ENCODE measurements at places on chromosomes 1 and 21.
A peak's percentile ranks its signal among the peaks of the same experiment; 100 is the strongest.

DNA sequence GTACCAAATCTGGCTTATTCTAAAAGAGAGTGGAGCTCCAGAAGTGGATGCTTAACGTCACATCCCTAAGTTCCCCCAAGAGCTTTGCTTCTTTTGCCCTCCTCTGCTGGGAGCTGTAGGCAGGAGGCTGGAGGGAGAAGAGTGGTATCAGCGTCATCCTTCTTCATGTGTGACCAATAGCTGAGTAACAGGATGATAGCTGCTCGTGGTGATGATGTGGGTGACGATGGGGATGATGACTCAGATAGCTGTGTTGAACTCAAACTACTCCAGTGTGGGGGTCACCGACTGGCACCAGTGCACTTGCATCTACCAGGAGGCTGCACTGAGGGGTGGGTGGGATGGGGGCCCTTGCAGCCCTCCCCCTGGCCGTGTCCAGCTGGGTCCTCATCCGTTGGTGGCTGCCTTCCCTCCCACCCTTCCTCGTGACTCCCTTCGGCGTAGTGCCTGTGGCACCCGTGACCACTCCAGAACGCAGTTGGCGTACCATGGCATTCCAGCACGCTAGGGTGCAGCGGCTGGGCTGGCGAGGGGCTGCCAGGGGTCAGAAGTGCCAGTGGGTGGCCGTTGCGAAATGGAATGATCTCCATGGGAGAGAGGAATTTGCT, 1.1 kb downstream of the IGFN1 start:
- DNase-seq = peak; percentile 6

GRCh38 chr1:22090867-22091266, 38.4 kb downstream of the CDC42 start:
- no peak for DNase-seq

DNA sequence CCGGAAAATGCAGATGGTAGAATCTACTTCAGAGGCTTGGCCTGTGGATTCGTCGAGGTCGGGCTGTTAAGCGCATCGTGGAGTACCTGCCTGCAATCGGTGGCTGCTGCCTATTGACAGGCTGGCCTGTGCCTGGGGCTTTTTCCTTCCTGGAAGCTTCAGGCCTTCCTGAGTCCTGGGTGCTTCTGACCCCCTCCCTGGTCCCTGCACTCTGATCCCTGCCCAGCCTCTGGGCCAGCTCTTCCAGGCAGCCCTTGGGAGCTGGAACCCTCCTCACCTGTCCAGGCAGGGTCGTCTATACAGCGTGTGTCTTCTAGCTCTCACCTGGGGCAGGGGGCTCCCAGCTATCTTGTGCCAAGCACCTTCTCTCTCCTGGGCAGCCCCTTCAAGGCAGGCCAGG, 40.0 kb upstream of the TNFRSF1B start:
- no peak for DNase-seq

GRCh38 chr1:14937288-14937949, 216.1 kb upstream of the TMEM51 start:
- no peak for DNase-seq

- DNase-seq = no peak
These were observed 28.8 kb upstream of the KCNJ6 start for GRCh38 chr21:37945036-37945435.

- DNase-seq = peak; percentile 57
These were observed 9.4 kb downstream of the DONSON start for GRCh38 chr21:33578959-33579542.

GRCh38 chr1:85085417-85085816, 37.1 kb upstream of the MCOLN3 start:
- DNase-seq = no peak

- DNase-seq = no peak
These were observed 55.5 kb downstream of the SLC66A1 start for GRCh38 chr1:19367584-19368041.

- DNase-seq = peak; percentile 93
These were observed 21.0 kb downstream of the S100A10 start for GRCh38 chr1:151972542-151973248.

DNA sequence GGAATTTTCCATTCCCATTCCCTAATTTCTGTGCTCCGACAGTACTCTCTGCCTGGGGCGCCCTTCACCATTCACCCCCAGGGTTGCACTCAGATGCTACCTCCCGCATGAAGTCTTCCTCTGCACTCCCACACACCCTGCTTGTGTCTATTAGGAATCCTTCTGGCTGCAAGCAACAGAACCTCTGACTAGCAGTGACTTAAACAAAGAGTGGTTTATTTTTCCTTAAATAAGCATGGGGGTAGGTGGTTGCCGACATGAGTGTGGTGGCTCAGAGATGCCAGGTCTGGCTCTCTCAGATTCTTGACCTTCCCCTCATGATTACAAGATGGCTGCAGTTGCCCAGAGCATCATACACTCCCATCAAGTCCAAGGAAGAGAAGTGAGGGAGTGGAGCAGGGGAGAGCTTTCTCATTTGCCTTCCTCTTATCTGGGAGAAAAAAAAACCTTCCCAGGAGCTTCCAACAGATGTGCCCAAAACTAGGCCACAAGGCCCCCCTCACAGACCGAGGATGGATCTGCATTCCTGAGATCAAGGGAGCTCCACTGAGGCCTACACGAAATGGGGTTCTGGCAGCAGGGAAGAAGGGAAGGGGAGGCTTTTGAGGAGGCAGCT, 49.6 kb upstream of the LBR start:
- no peak for DNase-seq

- no peak for DNase-seq
These were observed 113.1 kb downstream of the ATP5PO start for GRCh38 chr21:33802481-33802880.

DNA sequence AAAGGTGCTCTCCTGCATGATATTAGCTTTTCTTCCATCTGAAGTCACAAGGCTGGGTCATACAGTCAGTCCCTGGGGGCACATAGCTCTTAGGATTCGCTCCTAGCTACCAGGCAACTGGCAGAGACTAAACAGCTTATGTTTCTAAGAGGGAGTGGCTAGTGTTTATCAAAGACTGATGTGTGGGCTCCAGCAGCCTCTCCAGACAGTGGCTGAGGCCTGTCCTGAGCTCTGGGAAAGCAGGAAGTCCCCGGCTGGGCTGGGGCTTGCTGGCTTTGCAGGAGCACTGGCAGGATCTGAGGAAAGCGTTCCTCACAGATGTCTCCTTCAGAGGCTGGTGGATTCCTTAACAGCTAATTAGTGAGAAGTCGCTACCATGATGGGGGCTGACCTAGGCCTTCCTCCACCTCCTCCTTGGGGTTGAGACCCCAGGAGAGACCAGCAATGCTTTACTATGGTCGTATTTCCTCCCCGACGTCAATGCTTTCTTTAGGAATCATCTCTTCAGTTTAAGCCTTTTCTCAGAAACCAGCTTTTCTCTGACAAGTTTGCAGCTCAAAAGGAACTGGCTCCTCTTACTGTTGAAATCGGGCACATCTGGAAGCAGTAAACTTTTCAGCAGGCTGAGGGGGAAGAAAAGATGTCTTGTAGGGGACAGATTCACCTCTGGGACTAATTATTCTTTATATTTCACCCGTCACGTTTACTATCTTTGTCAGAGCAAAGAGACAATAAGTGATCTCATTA, 33.5 kb upstream of the HHAT start:
- no peak for DNase-seq

DNA sequence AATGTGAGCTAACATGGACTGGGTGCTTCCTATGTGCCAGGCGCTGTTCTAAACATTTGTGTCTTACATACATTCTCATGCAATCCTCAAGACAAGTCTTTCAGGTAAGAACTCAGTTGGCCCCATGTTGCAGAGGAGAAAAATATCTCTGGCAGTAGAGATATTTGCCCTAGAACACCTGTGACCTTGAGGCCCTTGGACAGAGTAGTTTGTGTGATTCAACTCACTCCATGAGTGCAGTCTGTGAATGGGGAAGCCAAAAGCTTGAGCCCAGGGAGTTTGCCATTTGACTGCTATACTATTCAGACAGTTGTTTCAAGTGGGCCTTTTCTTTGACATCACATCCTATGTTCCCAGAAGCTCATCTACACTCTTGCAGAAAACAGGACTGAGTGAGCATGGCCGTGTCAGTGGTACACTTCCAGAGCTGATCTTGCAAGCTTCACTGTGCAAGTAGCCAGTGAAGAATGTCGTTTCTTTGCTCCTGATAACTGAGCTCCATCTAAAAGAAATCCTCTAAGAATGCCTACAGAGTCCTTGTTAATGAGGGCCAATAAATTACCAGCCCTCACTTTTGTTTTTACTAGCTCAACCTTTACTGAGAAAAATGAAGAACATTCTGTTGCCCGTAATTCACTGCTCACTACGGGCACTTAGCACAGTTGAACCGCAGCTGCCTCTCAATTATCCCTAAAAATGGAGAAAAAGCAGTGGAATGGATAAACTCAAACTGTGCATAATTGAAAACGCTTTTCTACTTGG, 98.7 kb upstream of the C8B start:
- DNase-seq = no peak

DNA sequence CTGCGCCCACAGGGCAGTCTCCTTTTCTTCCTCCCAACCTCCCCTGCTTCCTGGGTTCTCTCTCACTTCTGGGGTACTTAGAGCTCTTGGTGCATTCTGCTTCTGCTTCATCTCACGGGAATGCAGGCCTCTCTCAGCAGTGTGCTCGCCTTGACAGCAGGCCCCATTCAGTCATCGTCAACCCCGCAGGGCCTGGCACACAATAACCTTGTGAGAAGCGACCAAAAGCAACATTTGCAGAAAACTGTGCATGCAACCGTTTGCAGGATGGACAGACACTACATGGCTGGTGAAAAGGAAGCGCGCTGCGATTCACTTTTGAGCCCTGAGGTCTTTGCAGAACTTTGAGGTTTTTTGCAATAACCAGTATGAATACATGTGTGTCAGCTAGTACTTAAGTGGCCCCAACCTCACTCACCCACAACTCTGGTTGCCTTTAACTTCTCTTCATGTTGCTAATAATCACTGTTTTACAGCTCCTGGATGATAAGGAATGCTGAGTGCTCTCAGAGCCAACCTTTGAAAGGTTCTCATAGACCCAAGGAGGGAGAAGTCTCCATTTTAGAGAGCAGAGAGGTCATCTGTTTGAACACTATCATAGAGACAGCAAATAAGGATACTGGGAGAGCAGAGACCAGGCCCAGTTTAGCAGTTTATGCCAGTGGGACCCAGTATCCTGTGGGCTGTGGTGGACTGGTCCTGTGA, 2.5 kb upstream of the CD160 start:
- DNase-seq = no peak

GRCh38 chr1:23421343-23421742, 3.2 kb downstream of the TCEA3 start:
- no peak for DNase-seq

- no peak for DNase-seq
These were observed 3.2 kb downstream of the EDN2 start for GRCh38 chr1:41481109-41481775.

DNA sequence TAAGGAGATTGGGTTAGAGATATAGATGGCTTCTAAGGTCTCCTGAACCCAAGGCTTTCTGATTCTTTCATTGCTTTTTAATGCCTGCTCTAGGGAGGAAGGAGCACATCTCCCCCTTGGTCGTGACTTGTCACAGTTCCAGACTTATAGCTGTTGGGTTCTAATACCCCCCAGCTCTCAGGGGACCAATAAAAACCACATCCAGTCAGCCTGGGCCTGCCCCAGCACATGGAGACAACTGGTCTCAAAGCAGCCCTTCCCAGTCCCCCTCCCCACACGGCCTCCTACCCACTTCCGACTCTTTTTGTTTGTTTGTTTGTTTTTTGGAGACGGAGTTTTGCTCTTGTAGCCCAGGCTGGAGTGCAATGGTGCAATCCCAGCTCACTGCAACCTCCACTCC, 23.3 kb downstream of the QSOX1 start:
- DNase-seq = no peak

GRCh38 chr1:226784081-226785049, 45.3 kb upstream of the ITPKB start:
- no peak for DNase-seq

- DNase-seq = no peak
These were observed 90.6 kb downstream of the GPATCH2 start for GRCh38 chr1:217540321-217540720.

- no peak for DNase-seq
These were observed 27.6 kb downstream of the PODN start for GRCh38 chr1:53089478-53090226.

DNA sequence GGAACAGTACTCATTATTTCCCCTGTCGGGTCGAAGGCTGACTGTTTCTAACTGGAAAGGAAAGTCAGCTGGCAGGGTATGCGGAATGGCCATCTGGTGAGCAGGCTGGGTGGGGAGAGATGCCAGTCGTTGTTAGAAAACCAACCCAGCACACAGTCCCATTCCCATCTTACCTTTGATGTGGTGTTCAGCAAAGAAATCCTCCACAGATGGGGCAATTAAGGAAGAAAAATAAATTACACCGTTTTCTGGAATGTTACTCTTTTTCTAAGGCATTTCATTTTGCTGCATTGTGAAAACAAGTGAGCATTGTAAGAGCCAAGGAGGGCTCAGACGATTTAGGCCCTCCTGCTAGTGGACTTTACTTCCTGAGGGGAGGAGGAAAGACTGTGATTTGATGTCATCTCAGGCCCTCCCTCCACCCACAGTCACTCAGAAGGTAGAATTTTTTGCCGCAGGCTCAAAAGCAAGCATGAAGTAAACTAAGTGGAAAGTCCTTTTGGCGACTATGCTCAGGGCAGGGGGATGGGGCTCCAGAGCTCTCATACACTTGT, at the start of gene SLC16A4:
Gene SLC16A4, minus strand, starts transcription at position 335 of the 554 bp plus-strand sequence. CDS start 1,703 bp downstream, outside the sequence.
- DNase-seq = no peak

- DNase-seq = no peak
These were observed 80.3 kb upstream of the ZNF281 start for GRCh38 chr1:200490183-200490582.

DNA sequence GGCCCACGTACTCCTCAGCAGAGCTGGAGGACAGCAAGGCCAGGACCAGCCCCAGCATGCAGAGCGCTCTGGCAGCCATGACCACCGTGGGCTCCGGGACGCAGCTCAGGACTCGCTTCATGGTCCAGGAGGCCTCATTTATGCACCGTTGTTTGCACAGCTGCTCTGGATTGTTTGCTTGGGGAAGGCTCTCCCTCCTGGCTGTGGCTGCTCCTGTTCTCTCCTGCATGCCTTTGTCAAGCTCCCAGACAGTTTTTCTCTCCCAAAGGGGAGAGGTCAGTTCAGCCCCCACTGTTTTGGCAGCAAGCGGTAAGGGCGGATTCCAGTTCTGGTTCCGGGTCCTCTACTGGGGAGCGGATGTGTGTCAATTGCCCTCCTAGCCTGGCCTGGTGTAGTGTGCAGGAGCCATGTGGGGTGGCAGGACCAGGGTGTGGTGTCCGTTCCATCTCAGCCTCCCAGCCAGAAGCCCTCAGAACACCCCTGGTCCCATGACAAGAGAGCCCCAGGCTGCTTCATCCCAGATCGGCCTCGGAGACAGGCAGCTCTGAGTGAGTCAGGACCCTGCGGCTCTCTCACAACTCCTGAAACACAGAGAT, at the start of gene TFF3:
Gene TFF3, minus strand, starts transcription at position 114 of the 596 bp plus-strand sequence. Its CDS starts 35 bp downstream, at position 79.
- DNase-seq = no peak

GRCh38 chr1:172069051-172069450, 227.8 kb downstream of the DNM3 start:
- no peak for DNase-seq

All from common myeloid progenitor, CD34-positive (primary cell).